ENCODE measurements at places on chromosomes 3 and 15. TPM values are rescaled to one million over a fixed set of nuclear protein-coding genes. Genes with fewer than 3 reads are reported as not detected.

GRCh38 chr3:18812316-18812715, 336.0 kb upstream of the KCNH8 start:
- no peak for DNase-seq

DNA sequence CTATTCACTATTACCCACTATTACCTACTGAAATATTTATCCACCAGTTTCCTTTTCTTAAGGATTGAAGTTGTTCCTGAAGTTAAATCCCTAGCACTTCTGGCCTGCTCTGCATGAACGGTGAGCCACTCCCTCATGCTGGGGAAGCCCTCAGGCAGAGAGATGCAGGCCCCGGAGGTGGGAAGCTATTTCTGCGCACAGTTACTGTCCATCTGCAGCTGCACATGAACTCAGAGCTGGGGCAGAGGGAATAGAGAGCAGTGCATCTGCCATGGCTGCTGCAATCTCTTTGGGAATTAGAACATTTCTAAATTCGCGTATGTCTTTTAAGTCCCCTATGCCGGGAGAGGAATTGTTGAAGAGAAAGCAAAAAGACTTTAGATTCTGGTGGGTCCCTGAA, 6.3 kb upstream of the GALNT15 start:
- no peak for DNase-seq

DNA sequence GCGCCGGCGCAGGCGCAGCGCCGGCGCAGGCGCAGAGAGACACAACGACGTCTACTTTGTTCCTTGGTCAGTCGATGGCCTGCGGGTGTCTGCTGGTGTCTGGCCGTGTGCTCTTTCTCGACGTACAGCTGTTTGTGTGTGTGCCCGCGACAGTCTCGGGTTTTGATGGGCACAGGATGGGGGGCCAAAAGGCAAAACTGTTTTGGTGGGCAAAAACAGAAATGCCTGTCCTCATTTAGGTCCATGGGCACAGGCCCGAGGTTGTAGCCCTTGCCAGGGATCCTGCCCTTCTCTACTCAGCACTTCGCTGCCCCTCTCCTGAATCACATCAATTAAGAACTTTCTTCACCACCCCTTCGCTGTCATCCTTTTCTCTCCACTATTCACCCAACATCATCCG, 184.8 kb upstream of the CHL1 start:
- no peak for DNase-seq

DNA sequence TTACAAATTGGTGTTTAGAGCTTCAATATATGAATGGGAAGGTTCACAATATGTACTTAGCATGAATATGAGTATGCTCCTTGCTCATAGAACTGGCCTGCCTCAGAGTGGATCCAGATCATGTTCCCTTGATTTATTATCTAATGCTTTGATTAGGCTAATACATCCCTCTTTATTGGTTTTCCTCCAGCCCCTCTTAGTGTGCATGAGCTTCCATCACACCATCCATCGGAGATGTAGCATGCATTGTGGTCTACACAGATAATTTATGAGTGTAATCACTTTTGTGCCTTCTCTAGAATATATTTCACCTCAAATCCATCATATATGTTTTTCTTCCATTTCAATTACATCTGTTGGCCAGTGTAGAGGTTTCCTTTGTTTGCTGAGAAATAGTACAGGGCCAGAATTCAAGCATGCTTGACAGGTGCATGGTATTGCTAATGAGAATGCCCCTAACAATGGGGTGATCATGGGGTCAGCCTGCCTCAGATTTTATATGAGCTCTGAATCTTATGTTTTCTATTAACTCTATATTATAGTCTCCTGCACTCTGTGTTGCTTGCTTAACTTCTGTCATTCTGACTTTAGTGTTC, 786.4 kb upstream of the ARPP21 start:
- no peak for DNase-seq

DNA sequence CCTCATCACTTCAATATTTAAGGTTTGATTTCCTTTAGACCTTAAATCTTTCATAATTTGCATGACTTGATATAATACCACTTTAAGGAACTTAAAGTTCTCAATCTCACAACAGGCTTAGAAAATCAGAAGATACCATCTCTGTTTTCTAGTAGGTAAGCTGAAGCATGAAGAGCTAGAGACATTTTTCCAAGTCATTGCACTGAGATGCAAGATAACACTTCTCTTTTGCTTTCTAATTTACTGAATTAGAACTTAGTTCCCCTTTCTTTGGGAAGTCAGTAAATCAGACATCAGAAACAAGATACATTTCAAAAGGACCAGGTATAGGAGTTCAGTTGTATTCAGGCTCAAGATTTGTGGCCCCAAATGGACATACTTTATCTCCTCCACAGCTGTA, 79.7 kb downstream of the DZIP3 start:
- DNase-seq = no peak

GRCh38 chr3:64088408-64089205, 65.3 kb upstream of the PSMD6 start:
- no peak for DNase-seq

- no peak for DNase-seq
Observed at GRCh38 chr3:119395923-119396358, 67.5 kb downstream of the TMEM39A start.

The CD200R1 gene
- total RNA-seq = 0.50 TPM

The ITPKA gene
- total RNA-seq = not detected

The CHL1 gene
- 1.9 TPM for total RNA-seq

The ALS2CL gene
- total RNA-seq = 9.7 TPM

The GREM1 gene
- total RNA-seq = 1.3 TPM

Measured in psoas muscle (tissue), 8 donors.